ENCODE measurements at places on chromosomes 12 and 14.

- DNase-seq = no peak
Observed at GRCh38 chr12:130965214-130965613, 11.5 kb downstream of the ADGRD1 start.

DNA sequence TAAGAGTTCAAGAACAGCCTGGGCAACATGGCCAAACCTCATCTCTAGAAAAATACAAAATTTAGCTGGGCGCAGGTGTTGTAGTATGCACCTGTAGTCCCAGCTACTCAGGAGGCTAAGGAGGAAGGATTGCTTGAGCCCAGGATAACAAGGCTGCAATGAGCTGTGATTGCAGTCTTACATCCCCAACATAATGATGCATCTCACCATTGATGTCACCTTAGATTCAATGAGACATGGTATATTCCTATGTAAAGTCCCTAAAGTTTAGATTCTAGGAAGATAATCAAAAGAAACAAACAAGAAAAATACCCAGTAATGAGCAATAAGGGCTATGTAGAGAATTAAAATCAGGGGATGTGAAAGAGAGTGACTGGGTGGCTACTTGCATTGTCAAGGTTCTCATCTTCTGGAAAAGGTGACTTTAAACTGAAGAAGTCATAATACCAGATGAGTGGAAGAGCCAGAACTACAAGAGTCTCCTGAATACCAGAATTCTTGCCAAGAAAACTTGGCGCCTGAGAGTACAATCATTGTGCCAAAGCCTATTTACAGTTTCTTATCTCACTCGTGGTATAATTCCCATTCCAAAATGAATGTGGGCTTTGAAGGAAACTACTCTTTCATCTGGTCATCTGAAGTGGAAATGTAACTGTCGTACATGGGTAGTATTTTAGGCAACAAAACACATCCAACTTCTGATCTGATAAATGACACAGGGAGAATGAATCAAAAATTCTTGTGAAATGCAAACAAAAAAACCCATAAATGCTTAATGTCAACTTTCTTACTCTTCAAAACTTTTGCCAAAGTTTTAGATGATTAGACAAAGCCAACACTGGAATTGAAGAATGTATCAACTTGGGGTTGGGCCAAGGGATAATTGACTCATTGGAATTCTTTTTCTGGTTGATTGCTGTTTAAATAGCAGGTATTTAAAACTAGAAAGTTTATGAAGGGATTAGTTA, 81.1 kb upstream of the ST8SIA1 start:
- no peak for DNase-seq

- peak; percentile 78 for DNase-seq
Observed at GRCh38 chr12:72017054-72017651, 78.5 kb downstream of the TPH2 start.

GRCh38 chr14:86770186-86770585, 1222.8 kb downstream of the GALC start:
- DNase-seq = no peak

DNA sequence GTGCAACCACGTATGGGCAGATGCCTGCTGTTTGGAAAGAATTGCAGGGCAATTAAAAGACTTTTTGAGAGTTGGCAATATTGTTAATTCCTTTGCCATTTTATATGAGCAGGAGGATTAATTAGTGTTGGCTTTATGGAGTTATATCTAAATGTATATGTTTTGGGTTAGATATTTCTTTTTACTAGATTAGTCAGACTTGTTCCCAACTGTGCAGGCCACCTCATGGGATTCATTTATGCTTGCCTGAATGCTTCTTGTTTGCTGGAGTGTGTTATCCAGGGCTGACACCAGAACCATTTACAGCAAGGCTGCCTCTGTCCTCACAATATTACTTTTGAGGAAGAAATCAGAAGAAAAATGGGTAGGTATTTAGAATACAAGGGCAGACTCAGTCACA, 192.5 kb downstream of the KTN1 start:
- DNase-seq = no peak

- DNase-seq = peak; percentile 59
Observed at GRCh38 chr12:45730348-45731189, 1.1 kb downstream of the ARID2 start.

DNA sequence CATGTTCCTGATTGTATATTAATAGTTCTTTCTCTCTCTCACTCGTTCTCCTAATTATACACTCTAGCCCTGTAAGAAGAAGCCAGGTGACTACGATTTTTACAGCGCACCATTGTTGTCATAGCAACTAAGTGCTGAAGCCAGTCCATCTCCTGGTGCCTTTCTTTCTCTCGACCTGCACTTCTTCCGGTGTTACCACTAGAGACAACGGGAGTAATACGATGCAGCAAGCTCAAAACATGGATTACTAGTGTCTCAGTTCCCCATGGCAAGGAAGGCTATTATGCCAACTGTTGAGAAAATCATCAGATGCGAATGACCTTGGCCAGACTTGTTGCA, 40.8 kb upstream of the DCD start:
- DNase-seq = no peak

Data from hindlimb muscle (tissue), 1 donor.